ENCODE measurements at places on chromosomes 16 and 17.

GRCh38 chr17:16463358-16464302, 28.4 kb downstream of the LRRC75A start:
- no peak for DNase-seq

DNA sequence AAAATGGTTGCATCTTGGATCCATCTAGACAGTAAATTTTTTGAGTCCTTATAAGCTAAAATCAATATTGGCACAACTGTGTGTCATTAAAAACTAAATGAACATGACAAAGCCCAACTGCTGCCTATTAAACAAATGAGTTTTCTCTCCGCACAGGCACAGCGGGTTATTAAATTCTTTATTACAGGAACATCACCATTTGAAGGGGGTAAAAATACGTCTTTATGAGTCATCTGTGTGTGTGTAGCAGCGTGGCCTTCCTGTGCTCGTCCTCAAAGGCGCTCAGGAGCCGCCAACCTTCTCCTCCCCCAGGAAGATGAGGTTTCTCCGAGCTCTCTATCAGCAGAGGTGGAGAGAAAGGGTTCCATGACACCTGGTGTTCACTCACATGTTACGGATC, 62.6 kb upstream of the SDK2 start:
- DNase-seq, result no peak

- peak; percentile 48 for DNase-seq
Observed at GRCh38 chr16:87060034-87060986, 256.9 kb downstream of the C16orf95 start.

- DNase-seq, result no peak
Observed at GRCh38 chr17:73729101-73729500, 84.9 kb upstream of the SDK2 start.

- DNase-seq, result no peak
Observed at GRCh38 chr16:86732621-86733295, 154.4 kb downstream of the FOXL1 start.

DNA sequence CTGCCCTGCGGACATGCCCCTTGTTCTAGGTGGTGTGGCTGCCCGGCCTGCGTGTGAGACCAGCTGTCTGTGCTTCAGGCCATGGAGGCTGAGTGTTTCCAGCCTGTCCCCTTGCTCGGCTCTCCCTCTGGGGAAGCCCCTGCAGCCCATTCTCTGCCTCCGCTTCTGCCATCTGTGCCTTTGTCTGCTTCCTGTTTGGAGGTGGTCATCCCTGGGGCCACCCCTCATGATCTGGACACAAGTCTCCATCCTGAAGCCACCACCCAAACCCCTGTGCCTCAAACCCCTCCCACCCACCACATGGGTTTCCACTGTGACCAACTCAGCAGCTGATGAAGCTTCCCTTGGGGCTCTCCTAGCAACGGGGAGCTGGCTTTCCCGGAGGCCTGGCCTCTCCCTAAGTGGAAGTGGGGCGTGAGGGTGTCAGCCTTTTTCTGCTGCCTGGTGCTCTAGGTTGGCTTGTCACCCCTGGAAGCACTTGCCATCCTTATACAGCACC, 184.9 kb downstream of the SEC14L1 start:
- DNase-seq, result peak; percentile 84

- DNase-seq, result peak; percentile 78
Observed at GRCh38 chr17:81577278-81578000, 25.3 kb upstream of the FAAP100 start.

DNA sequence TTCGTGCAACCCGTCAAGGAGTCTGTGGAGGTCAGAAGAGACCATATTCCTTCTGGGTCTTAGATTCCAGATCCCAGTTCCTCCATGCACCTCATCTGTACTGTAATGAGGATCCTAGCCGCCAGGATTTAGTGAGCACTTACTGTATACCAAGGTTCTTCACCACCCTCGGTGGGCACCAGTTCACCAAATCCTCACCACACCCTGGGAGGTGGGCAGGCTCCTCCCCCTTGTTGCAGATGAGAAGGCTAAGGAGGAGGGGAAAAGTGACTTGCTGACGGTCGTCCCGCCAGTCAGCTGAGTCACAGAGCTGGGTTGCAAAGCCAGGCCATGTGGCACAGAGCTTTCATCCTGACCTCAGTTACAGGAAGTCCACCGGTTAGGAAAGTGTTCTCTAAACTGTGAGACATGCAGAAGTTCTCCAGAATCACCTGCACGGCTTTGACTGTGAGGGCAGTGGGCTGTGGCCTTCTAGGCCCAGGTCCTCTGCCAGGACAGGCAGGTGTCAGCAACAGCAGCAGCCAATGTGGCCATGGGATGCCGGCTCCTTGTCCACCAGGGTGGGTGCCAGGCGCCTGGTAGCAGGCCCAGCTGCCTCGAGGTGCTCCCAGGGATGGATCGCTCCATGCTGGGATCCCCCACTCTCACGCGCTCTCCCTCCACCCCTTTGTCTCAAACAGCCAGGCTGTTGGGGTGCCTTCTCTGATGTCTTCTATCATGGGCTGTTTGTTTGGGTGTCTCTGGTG, 240.3 kb upstream of the GSE1 start:
- peak; percentile 73 for DNase-seq

DNA sequence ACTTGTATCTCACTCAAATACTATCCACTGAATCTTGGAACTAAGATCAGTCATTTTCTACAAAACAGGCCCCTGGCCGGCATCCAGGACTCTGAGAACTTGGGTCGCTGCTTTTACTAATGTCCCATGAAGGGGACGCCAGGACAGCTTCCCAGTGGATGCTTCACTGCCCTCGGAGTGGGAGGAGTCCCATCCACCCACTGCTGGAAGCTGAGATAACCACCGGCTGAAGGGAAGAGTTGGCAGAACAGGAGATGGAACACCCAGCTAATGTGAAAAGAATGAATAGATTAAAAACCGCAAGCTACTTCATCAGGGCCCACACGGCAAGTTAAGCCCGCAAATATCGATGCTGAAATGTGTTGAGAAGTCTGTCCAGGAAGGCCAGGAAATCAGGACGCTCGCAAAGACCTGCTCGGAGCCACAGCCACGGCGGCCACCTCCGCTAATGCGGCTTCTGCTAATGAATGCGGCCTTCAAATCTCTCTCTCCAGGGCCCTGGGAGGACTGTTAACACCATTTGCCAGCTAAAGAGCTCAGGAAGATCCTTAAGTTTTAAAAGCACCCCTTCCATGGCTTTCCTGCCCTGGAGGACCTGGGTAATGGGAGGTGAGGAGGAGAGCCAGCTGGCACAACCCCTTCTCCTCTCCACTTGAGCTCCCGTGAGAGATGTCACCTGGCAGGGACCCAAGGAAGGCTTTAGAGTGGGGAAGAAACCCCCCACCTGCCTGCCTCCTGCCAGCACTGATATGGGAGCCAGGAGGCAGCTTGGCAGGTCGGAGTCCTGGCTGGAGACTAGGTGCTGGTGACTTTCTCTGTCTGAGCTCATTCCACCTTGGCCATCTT, 226.6 kb upstream of the RPL38 start:
- DNase-seq, result no peak

DNA sequence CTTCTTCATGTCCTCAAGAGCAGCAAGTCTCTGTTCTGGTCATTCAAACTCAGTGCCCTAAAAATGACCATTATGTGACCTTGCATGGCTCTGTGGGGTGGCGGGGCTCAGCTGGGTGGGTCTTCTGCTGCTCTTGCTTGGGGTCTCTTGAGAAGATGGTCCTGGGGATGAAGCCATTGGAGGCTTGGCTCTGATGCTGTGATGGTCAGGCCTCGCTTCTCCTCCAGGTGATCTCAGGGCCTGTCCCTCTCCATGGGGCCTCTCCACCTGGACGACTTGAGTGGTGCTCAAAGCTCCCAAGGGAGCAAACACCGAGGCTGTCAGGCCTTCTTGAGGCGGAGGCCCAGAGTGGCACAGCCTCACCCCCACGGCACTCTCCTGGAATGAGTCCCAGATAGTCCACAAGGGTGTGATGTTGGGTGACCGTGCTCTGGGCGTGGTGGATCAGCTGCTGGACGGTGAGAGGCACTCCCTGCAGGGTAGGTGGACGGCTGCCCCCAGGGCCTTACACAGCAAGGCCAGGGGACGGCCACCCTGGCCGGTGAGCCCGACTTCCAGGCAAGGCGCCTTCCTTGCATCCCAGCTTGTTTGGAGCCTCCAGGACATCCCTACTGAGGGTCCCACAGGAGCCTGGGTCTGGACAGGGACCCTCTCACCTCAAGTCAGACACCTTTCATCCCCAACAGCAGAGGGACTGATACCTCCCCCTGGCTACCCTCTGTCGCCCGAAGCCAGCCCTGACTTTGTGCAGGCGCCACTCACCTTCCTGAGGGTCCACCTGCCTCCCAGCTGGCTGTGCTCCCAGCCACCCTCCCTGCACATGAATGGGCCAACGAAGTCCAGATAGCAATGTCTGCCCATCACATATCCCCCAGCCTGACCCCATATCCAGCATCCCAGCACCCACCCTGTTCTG, 48.7 kb downstream of the USP22 start:
- no peak for DNase-seq

- DNase-seq, result no peak
Observed at GRCh38 chr16:77288222-77288621, 89.0 kb downstream of the SYCE1L start.

GRCh38 chr17:81148986-81149533, 16.2 kb upstream of the PVALEF start:
- peak; percentile 87 for DNase-seq
